HEK293T (cell line): ENCODE measurements at places on chromosomes 1 and 21.

DNA sequence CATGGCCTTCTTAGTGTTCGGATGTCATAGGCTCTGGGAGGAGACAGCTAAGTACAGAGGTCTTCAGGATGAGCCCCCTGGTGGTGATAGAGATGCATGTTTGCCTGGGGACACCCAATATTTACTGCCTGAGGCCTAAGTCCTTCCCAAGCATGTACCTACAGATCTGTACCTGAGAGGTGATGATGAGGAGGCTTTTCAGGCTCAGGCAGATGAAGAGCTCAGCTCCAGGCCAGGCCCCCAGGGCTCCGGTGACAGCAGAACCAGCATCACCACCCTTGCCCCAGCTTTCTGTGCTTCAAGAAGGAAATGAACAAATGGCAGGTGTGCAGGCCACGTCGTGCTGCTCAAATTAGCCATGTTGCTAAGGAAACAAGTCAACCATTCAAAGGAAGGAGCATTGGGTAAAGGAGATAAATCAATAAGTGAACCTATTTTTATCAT, 21.1 kb downstream of the CACNA1E start:
- DNase-seq, result peak; percentile 69

DNA sequence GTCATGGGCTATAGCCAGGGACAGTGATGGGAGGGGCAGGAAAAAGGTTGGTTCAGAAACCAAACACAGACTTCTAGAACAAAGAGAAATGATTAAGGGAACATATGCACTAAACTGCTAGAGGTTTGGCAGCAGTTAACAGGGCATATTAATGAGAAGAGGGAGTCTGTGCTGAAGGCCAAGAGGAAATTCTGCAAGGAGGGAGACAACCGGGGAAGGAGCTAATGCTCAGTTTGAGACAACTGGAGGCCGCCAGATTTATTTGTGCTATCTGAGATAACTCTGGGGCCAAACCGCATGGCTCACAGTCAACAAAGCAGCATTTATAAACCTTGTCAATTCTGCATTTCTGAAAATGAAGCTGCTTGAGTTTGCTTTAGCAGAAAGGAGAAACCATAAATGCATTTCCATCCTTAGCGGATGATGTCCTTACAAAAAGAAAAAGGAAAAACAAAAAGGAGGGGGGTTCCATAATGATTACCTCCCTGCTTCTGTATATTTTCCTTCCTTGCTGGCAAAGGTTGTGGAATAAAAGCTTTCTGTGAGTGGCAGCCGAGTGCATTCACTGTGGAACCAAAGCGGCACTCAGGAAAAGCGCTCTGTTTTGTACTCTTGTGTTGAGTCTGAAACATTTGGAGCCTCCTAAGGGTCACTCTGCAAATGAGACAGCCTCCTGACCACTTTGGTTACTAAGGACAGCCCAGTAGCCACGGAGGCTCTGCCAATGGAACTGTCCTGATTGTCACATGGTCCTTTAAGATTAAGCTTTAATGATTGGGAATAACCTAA, 70.3 kb downstream of the SIM2 start:
- no peak for DNase-seq

DNA sequence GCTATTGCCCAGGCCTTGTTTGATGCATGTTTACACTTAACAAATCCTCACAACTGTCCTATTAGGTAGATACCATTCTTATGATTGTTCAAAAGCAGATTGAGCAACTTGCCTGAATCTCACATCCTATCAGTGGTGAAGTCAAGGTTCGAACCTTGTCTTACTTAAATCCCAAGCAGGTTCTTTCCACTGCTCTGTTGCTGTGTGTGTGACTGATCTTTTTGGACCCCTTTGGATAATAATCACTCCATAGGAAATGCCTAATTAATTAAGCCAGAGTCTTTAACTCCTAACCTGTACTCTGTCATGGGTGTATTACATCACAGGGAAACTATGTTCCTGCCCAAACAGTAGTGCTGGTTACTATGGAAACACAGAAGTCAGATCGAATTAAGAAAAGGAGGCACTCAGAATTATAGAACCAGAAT, 84.2 kb downstream of the SPATA46 start:
- no peak for DNase-seq

GRCh38 chr21:33313183-33313582, 11.6 kb upstream of the IFNAR1 start:
- no peak for DNase-seq

DNA sequence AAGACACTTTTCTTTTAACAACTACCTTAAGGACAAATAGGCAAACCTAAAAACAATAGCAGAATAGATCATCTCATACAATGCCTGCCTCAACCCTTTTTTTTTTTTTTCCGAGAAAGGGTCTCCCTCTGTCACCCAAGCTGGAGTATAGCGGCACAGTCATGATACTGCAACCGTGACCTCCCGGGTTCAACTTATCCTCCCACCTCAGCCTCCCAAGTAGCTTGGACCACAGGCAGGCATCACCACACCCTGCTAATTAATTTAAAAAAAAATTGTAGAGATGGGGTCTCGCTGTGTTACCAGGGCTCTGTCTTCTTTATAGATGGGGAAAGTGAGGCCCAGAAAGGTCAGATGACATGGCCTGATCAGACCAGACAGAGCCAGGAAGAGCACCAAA, 7.9 kb downstream of the SH3BGRL3 start:
- no peak for DNase-seq

GRCh38 chr1:220894025-220894923, 15.0 kb downstream of the HLX start:
- DNase-seq, result no peak

DNA sequence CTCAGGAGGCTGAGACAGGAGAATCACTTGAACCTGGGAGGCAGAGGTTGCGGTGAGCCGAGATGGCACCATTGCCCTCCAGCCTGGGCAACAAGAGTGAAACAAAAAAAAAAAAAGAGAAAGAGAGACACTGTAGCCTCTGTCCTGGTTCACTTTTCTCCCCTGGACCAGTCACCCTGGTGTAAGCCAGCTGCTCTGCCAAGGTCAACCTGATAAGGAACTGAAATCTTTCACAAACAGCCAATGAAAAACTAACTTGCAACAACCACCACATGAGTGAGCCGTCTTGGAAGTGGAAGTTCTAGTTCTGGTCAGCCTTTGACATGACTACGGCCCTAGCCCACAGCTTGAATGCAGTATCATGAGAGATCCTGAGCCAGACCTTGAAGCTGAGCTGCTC, 36.8 kb upstream of the CXADR start:
- no peak for DNase-seq

- DNase-seq, result no peak
Observed at GRCh38 chr1:245605480-245606156, 450.8 kb downstream of the KIF26B start.

DNA sequence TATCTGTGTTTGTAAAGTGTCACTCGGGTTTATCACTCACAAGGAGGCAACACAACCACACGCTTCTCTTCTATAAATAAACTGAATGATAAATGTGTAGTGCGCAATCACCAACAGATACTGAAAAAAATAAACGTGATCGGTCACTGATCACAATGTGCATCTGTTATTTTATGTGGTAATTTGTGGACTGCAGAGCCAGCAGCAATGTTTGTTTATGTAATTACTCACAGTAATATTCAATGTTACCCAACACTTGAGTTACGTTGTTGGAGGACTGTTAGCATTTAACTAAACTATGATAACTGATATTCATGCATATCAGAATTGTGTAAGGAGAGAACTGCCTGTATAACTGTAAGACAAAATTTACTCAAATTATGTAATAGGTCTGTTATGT, 129.6 kb downstream of the USH2A start:
- no peak for DNase-seq

DNA sequence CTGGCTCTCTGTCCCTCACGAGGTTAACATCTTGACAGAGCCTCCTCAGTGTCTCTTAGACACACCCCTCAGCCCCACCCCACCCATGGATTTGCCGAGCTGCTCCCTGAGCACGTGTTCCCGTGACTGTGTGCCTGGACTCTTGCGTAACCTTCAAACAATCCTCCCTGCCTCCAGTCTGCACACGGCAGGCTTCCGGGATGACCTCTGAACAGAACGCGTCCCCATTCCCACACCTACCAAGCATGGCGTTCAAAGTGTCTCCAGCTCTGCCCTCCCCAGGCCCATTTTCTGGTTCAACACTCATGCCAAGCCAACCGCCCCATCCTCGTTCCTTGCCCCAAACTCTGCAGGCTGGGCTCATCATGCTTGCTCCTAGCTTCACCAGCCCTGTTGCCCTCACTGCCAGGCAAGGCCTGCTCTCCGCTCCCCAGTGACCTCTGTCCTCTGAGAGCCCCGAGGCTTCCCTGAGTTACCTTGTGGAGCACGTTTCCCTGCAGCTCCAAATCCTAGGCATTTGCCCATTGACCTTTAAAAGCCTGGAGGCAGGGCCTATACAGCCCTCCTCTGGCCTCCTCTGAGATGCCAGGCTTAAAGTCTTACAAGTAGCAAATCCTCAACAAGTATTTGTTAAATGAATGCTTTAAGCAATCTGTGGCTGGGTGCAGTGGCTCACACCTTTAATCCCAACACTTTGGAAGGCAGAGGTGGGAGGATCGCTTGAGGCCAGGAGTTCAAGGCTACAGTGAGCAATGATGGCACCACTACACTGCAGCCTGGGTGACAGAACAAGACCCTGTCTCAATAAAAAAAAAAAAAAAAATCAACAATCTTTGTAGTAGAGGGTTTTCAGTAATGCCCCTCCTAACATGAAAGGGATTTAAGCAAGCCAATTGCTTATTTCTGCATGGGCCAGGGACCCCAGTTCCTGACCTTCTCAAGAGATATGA, 5.0 kb downstream of the AGT start:
- no peak for DNase-seq
